ENCODE measurements at places on chromosomes 12 and 14. TPM values are rescaled to one million over a fixed set of nuclear protein-coding genes. Genes with fewer than 3 reads are reported as not detected.

DNA sequence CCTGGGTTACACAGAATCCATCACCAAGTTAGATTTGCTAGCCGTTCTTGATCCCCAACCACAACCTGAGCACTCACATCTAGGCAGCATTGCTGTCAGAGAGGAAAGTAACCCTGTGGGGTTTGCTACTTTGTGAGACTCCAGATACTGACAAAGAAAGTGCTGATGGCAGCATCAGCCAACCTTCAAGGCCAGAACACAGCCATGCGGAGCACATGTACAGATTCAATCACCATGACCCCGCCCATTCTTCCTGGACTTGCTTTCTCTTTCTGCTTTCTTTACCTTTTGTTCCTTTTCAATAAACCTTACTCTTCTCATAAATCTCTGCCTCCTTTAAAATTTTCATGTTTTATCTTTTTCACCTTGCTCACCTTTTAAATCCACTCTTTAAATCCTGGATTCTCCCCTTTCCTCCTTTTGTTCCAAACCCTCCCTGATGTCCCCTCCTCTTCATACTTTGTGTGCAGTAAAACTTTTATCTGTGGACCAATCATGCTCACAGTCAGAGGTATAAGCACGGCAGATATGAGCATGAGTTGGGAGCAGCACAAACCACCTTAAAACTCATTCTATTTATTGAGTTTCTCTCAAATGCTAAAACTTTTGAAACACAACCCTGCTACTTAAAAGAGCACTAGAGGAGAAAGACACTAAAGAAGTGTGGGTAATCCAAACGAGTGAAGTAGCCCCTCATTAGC, 21.9 kb upstream of the CERS5 start:
- H3K4me1 ChIP-seq = peaks cover 48% of the 10 kb centered on the region
- no peak for DNase-seq
- H3K36me3 ChIP-seq = peaks cover 11% of the 10 kb centered on the region
- no peaks in the 10 kb centered on the region for H3K27me3 ChIP-seq

GRCh38 chr14:100302616-100303015, 3.6 kb downstream of the SLC25A29 start:
- peaks cover 6% of the 10 kb centered on the region for H3K4me1 ChIP-seq
- H3K27me3 ChIP-seq = no peaks in the 10 kb centered on the region
- H3K27ac ChIP-seq = no peak overlapping the region
- H3K4me3 ChIP-seq = no peak overlapping the region

DNA sequence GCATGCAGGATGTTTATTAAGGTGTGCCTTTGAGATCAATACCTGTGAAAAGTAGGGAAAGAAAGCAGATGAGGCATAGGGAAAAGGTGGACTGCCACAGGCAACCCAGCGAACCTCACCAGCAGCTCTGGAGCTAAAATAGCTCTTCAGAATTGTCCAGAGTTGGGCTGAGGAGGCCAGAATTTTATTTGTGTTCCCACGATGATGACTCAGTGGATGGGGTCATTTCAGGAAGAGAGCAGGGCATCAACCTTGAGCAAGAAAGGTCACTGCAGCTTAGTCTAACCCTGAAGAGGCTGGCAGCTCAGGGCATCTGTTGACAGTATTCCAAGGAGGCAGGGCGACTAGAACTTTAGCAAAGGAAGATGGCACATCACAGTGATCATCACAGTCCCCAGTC, 696.1 kb downstream of the DIO2 start:
- no peaks in the 10 kb centered on the region for H3K27me3 ChIP-seq
- H3K4me1 ChIP-seq = no peaks in the 10 kb centered on the region
- no peak overlapping the region for H3K4me3 ChIP-seq
- no peak overlapping the region for H3K27ac ChIP-seq
- DNase-seq = no peak
- no peaks in the 10 kb centered on the region for H3K36me3 ChIP-seq

KRT79 gene
- not detected for polyA plus RNA-seq

STYK1 gene
- 6.0 TPM for polyA plus RNA-seq

All from endothelial cell of umbilical vein (primary cell).